Liver (tissue), 10 donors: ENCODE measurements at places on chromosomes 2 and 18. TPM values are rescaled to one million over a fixed set of nuclear protein-coding genes. Genes with fewer than 3 reads are reported as not detected.
A peak's percentile ranks its signal among the peaks of the same experiment; 100 is the strongest.

TWIST2 gene
- 0.19 TPM for total RNA-seq

DNA sequence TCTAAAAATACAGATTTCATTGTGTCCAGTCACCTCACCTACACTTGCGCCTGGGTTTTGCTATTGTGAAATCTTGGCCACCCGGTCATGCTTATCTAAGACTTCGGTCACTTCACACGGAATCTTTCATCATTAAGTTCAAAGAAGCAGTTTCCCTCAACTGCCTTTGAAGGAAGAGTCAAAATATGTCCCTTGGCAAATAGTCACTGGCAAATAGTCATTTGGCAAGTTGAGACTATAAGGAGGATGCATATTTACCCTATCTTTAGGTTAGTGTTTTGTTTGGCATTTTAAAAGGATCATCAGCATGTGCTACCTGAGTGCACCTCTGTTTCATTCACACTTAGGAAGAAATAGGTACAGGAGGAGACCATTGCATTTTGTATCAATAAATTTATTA, 95.9 kb downstream of the FEZ2 start:
- H3K4me1 ChIP-seq = no peaks in the 10 kb centered on the region
- H3K27ac ChIP-seq = no peak overlapping the region
- H3K4me3 ChIP-seq = no peak overlapping the region
- no peaks in the 10 kb centered on the region for H3K27me3 ChIP-seq
- DNase-seq = no peak

DNA sequence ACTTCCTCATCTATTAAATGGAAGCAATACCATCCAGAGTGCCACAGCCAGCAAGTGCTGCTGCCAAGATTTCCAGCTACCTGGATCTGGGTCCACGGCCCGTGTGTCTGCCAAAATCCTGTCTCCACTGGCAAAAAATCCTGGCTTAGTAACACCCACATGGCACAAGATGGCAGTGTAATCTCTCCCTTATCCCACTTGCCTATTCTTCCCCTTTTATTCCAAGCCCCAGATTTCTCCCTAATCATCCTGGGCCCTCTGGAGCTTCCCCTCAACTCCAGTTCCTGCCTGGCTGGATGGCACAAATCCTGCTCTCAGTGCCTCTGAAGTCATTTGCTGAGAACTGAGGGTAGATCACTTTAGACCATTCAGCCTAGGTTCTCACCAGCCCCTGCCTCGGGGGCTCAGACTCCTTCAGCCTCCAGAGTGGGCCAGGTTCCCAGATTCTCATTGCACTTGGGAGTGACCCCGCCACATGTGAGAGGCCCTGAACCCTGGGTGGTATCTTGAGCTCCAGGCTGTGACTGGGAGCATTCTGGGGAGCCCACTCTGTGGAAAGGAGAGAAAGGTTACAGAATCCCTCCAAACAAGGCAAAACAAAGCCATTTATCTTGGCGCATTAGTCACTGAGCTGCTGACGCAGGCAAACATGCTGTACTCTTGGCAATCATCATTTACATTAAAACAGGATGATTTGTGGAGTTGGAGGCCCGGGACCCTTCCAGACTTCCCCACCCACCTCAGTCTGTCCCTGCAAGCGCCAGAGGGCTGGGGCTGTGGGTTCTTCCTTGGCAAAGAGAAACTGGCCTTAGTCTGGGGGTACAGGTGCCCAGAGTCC, 325.8 kb downstream of the DYSF start:
- no peak for DNase-seq
- no peaks in the 10 kb centered on the region for H3K4me1 ChIP-seq
- no peaks in the 10 kb centered on the region for H3K27me3 ChIP-seq
- no peaks in the 10 kb centered on the region for H3K36me3 ChIP-seq
- no peak overlapping the region for H3K27ac ChIP-seq
- H3K4me3 ChIP-seq = no peak overlapping the region

GRCh38 chr2:30990671-30991070, 147.6 kb downstream of the GALNT14 start:
- H3K27ac ChIP-seq = no peak overlapping the region
- H3K36me3 ChIP-seq = no peaks in the 10 kb centered on the region
- H3K4me3 ChIP-seq = no peak overlapping the region
- no peaks in the 10 kb centered on the region for H3K4me1 ChIP-seq

DNA sequence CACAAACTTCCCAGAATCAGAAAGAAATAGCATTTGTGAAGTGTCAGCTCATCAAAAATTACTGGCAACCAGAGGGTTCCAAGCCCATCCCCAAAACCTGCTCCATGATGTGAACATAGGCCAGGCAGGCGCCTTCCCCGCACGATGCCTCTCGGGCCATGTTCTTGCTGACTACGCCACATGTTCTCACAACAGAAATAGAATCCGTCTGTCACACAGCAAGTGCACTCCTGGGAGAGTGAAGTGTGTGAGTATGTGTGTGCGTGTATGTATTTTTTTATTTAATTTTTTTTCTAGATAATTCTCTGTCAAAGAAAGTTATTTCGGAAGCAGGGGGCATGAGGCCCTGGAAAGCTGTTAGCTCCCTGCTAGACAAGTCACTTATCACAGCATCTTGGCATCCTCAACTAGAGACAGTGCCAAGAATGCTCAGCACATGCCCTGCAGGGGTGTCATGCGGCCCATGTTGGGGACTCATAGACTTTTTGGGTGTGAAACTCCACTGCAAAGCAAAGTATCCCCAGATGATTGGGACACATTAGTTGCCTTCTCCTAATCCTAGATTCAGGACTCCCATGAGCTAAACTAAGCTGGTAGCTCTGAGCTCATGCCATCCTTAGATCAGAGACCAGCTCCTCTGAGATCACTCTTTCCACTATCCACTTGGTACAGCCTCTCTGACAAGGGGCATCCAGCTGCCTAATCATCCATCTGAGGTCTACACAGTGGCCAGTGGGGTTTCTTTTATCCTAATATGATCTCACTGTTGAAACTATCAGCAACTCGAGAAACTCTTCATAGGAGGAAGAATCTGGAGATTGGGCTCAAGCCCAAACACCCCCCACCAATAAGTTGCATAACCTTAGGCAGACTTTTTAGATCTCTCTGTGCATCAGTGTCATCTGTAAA, 53.2 kb upstream of the CYRIA start:
- H3K4me1 ChIP-seq = peaks cover 2% of the 10 kb centered on the region
- H3K27me3 ChIP-seq = no peaks in the 10 kb centered on the region
- no peak for DNase-seq
- H3K36me3 ChIP-seq = no peaks in the 10 kb centered on the region
- H3K4me3 ChIP-seq = no peak overlapping the region
- H3K27ac ChIP-seq = no peak overlapping the region

DNA sequence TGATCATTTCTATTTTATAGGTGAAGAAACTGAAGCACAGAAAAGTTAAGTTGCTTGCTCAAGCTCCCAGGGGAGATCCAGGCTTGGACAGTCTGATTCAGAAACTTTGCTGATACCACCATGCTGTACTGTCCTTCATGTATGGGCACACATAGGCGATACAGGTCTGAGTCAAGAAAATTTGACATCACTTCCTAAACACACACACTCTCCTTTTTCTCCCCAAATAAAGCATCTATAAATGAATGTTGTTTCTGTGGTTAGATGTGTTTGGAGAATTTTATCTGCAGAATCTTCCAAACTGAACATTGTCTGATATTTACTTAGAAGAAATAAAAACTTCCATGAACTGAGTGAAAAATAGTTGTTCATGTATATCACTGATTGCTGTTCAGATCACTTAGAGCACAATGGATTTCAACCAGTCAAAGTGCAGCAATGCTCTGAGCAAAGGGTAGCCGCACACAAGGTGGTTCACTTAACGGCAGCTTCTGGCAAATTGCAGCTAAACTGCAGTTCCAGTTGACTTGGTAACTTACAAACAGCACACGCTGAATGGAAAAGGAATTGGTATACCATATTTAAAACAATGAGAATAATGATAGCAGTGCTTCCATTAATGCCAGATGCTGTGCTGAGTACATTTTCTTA, 10.0 kb upstream of the AGFG1 start:
- H3K4me1 ChIP-seq = peaks cover 7% of the 10 kb centered on the region
- no peak overlapping the region for H3K4me3 ChIP-seq
- no peak overlapping the region for H3K27ac ChIP-seq
- no peak for DNase-seq
- no peaks in the 10 kb centered on the region for H3K36me3 ChIP-seq

PID1 gene
- 52.0 TPM for total RNA-seq

ATOH8 gene
- total RNA-seq = 0.33 TPM

DNA sequence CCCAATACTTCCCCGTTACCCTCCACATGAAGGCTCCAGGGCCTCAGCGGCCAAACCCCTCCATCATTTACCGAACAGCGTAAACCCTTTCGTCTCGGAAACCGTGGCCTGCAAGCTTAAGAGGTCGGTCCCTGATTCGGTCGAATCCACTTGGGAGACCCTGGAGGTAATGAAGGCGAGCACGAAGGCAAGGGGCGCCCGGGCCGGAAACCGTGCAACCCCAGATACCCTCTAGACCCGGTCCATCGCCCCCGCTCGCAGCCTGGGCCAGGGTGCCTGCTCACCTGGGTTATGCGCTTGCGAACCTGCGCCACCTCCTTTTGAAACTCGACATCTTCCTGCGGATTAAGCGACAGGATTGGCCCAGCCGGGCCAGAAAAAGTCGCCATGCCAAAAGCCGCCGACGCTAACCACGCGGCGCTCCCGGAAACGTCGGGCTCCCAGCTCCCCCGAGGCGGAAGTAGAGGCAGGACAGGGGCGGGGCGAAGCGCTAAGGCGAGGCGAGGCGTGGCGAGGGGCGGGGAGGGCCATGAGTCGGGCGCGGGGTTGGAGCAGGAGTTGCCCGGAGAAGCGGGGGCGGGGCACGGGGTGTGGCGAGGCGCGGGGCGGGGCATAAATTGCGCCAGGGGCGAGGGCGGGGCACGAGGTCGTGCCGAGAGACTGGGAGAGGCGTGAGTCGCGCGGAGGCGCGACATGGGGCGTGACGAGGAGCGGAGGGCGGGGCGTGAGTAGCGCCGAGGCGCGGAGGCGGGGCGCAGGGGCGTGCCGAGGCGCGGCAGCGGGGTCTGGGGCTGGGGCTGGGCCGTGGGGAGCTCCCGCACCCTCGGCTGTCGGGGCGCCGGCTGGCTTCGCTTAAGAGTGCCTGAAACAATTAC, at the start of gene NIFK:
Gene NIFK (minus strand): TSS at position 414 of the 875 bp plus-strand sequence. CDS start 25 bp downstream, at position 389.
- no peaks in the 10 kb centered on the region for H3K27me3 ChIP-seq
- peak within 1 kb of the TSS; percentile 86 for H3K27ac ChIP-seq
- H3K36me3 ChIP-seq = peaks cover 4% of the 10 kb centered on the region
- peaks cover 6% of the 10 kb centered on the region for H3K4me1 ChIP-seq
- peak; percentile 100 for DNase-seq

DNA sequence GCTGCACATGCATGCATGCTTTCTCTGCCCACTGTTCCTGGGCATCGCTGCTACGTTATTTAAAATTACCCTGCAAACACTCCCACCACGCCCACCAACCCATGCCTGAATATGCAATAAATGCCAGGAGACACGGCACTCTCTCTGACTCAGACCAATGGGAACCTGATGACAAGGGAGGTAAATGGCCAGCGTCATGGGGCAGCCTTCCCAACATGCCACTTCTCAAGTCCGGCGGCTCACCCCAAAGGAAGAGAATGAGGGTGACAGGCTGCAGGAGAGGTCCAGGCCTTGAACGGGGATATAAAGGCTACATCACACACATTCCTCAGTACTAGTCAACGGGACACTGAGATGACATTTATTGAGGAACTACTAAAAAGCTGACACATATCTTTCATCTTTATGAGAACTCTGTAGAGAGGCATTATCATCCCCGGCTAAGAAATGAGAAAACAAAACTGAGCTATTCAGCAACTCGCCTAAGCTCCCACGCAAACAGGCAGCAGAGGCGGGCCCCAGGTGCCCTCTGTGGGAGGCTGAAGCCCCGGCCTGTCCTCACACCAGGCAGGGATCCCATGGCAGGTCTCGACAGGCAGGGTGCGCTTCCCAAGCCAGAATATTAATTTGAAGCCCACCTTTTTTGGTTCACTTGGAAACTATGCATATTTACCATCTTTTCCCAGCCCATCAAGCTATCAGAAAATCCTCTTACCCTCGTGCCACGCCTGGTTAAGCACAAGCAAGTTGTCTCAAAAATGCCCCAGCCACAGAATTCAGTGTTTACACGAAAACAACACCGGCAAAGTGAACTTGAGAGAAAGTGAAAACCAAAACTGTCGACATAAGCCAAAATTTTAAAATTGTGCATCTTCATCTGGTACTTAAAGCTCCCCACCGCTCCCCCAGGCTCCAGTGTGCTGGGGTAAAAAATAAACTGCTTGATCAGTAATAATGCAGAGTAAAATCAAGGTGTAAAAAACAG, 166.3 kb downstream of the HDAC4 start:
- H3K4me1 ChIP-seq = peaks cover 9% of the 10 kb centered on the region
- H3K27me3 ChIP-seq = no peaks in the 10 kb centered on the region
- no peak overlapping the region for H3K4me3 ChIP-seq
- DNase-seq = no peak
- H3K36me3 ChIP-seq = no peaks in the 10 kb centered on the region

GRCh38 chr2:28377984-28378678, 14.5 kb upstream of the FOSL2 start:
- no peaks in the 10 kb centered on the region for H3K27me3 ChIP-seq
- no peaks in the 10 kb centered on the region for H3K36me3 ChIP-seq
- no peak overlapping the region for H3K4me3 ChIP-seq
- H3K4me1 ChIP-seq = peaks cover 21% of the 10 kb centered on the region
- H3K27ac ChIP-seq = peak overlapping the region; percentile 7

DNA sequence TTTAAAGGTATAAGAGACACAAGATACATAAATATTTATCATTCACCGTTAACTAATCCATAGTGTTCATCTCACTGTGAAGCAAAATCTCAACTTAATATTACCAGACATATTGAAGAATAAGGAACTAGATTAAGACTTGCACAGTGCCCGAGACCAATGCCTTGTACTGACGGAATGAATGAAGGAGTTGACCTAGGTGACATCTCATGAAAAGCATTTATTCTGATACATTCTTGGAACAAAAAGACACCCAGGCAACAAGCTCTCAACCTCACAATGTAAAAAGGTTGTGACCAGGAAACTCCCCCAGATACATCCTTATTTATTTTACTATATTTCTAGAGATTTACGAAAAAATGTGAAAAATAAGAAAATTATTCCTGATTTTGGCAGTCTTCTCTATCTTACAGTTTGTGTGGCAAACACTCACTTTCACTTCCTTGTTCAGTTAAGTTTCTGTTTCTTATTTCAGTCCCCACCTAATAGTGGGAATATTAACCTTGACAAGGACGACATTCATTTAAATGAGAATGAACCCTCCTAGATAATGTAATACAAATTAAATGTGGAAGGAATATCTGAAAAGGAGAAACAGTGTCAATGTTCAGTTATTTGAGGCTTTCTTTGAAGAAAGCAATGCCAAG, 28.4 kb downstream of the M1AP start:
- no peaks in the 10 kb centered on the region for H3K36me3 ChIP-seq
- no peaks in the 10 kb centered on the region for H3K4me1 ChIP-seq
- DNase-seq = no peak
- no peak overlapping the region for H3K27ac ChIP-seq
- H3K4me3 ChIP-seq = no peak overlapping the region
